SK-N-MC (cell line): ENCODE measurements at places on chromosomes 3 and 15.

DNA sequence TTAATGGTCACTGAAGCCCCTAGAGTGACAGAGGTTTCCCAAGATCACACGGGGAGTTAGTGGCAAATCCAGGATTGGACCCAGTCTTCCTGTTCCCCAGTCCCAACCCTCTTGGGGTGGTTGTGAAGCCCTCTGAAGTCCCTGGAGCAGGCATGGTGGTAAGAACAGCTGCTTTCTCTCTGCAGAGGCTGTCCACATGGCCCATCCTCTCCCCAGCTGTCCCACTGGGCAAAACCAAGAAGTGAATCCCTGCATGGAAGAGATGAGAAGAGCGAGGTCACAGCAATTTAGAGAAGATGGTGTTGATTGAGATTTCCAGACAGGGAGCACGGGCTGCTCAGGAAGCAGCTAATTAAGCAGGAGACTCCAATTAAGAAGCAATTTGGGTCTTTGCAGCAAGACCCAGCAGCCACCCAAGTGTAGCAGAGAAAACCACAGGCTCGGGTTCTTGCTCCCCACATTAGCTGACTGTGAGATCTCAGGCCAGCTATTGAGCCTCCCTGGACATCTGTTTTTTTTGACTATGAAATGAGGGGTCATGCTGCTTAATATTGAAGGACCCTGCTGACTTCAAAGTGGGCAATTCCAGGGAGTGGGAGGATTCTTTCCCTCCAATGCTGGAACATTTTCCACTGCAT lies 14.8 kb upstream of the HDAC11 start:
- DNase-seq, result no peak

- no peak for DNase-seq
Observed at GRCh38 chr15:76904461-76905012, 603 bp downstream of the SCAPER start.

- no peak for DNase-seq
Observed at GRCh38 chr3:146834917-146835316, 229.8 kb upstream of the PLSCR5 start.

GRCh38 chr15:49415149-49415548 lies 7.9 kb upstream of the FGF7 start:
- no peak for DNase-seq

DNA sequence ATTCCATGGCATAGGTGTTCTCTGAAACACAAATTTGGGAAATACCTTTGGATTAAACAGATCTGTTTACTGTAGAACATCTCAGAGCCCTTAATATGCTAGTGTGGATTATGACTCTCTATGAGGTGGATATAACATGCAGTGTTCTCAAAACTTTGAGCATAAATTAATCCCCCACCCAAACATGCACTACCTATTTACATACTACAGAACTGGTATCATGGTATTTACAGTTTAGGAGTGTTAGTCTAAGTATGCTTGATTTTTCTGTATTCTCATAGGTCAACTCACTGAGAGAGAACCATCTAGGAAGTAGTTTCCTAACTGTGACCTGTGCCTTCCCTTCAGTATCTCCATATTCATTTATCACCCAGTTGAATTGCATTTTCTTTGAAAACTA lies 30.9 kb upstream of the ZNF609 start:
- no peak for DNase-seq
